AG08395 (cell line): ENCODE measurements at places on chromosomes 16 and 17.

- no peak for DNase-seq
These were observed 5.7 kb upstream of the SLC38A8 start for GRCh38 chr16:84048270-84048669.

GRCh38 chr16:52499060-52499440 lies 47.9 kb downstream of the TOX3 start:
- no peak for DNase-seq

- no peak for DNase-seq
These were observed 38.3 kb upstream of the SMPD3 start for GRCh38 chr16:68486502-68487202.

DNA sequence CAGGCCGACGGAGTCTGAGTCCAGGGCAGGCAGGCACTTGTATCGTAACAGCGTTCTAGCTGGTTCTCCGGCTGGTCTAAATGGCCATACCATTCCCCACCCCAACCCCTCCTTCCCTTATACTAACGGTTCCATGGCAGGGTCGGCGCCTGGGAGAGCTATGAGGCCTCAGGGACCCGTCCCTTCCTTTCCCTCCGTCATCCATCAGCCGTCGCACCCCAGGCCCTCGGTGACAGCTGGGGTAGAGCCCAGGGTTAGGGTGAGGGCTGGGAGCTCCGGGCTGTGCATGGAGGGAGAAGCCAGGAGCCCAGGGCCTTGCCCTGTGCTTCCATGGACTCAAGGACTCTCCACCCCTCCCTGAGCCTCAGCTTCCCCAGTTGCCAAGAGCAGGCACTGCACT lies 101.4 kb downstream of the RBFOX3 start:
- no peak for DNase-seq

GRCh38 chr17:40607641-40608040 lies 40.0 kb downstream of the SMARCE1 start:
- DNase-seq: no peak

GRCh38 chr16:54493061-54493460 lies 206.5 kb upstream of the IRX3 start:
- peak; percentile 52 for DNase-seq

DNA sequence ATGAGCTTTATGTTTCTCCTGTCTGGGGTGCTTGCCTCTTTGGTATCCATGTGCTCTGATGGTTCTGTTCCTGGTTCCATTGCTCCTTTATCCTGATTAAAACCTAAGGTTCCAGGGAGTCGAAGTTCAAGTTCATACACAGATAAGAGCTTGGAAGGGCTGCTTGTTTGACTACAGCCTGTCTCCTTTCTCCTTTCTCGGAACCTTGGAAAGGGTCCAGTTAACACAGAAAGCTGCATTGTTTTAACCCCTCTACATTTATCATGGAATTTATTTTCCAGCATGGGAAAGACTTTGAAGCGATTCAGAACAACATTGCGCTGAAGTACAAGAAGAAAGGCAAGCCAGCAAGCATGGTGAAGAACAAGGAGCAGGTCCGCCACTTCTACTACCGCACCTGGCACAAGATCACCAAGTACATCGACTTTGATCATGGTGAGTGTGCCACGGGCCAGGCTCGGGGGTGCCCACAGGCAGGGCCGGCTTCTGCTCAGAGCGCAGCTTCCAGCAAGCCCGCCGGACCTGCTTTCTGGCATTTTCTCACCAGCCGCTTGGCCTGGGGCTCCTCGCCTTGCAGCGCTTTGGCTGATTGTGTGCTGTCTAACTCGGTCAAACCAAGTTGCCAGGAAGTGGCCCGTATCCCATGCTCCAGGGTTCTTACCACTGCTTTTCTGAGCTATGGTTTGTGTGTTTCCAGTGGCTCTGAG lies 19.9 kb downstream of the CRAMP1 start:
- DNase-seq: no peak

- no peak for DNase-seq
These were observed 28.2 kb downstream of the TAC4 start for GRCh38 chr17:49819651-49820050.

DNA sequence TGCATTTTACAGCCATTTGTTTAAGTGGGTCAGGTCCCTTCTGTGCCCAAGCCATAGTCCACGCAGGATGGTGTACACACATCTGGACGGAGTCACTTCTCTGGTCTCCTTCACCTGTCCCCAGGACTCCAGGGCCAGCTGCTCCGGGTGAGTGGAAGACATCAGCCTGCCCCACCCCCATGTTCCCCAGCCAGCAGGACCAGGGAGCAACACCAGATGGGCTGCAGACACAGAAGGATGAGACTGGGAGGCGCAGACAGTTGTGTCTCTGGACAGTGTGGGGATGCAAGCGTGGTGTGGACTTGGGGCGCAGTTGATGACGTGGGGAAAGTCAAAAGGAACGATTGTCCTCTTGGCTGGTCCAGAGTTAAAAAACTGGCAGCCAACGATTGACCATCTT lies 24.6 kb upstream of the WFDC1 start:
- no peak for DNase-seq

- no peak for DNase-seq
These were observed 171.1 kb downstream of the SALL1 start for GRCh38 chr16:50979806-50980620.
